RKO (cell line): ENCODE measurements at places on chromosomes 13 and 19.
A peak's percentile ranks its signal among the peaks of the same experiment; 100 is the strongest.

DNA sequence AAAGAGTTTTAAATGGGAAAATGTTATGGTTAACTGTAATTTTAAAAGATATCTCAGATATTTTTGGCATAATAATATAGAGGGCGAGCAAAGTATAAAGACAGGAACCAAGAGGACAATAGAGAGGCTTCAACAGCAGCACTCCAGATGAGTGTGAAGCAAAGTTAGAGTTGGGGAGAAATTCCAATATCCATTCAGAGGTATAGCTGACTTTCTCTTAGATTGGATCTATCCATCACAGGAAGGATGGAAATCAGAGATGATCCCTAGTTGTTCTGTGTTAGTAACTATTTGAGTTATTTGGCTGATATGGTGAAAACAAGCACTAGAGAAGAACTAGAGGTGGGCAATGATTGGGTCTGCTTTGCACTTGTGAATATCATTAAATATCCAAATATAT is 786.0 kb upstream of the KLHL1 start:
- DNase-seq = no peak

DNA sequence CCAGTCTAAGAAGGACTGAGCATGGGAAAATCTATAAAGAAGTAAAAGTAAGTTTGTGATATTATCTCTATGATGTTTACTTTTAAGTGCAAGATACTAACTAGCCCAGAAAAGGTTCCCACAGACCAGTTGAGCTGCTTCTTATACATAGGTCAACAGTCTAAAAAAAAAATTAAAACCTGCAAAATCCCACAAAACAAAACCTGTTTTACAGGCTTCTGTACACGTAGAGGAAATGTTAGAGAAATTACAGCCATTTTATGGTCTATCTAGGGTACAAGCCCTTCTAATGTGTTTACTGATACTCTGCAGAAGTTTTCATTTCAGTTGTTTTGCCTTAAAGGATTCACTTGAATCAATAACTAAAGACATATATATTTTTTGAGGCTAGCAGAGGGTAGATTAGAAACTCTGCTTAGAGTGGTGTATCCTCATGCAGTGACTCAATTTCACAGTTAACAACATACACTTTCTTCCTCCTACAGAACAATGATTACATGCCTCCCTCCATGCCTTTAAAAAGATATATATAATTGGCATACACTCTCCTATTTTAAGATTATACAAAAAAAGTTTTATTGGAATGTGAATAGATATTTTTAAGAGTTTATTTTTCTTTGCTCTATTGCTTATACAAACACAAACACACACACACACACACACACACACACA is 43.9 kb downstream of the CAB39L start:
- no peak for DNase-seq

- DNase-seq = no peak
Measured at GRCh38 chr19:56946159-56946558, 105.6 kb upstream of the PEG3 start.

- peak; percentile 71 for DNase-seq
Measured at GRCh38 chr19:42207767-42208271, 9.7 kb downstream of the DEDD2 start.

DNA sequence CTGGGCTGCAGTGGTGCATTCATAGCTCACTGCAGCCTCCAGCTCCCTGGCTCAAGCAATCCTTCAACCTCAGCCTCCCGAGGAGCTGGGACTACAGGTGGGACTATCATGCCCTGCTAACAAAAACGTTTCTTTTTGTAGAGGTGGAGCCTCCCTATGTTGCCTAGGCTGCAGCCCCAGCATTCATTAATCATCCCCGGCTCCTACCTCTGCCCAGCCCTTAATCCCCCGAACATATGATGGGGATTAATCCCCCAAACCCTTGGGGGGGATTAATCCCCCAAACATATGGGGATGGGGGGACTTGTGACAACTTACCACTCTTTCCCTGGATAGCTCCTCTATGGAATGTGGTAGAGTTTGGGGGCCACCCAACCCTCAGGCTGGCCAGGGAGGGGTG is 45.9 kb downstream of the SUGP2 start:
- no peak for DNase-seq

GRCh38 chr13:67075239-67075638 is 154.9 kb downstream of the PCDH9 start:
- peak; percentile 16 for DNase-seq

GRCh38 chr19:56848166-56848565 is 7.6 kb upstream of the PEG3 start:
- no peak for DNase-seq

- DNase-seq = no peak
Measured at GRCh38 chr13:94168783-94169453, 310.6 kb downstream of the DCT start.

- DNase-seq = no peak
Measured at GRCh38 chr19:46422344-46422743, 6.4 kb downstream of the PNMA8C start.
